ENCODE measurements at places on chromosomes 11 and 22.

GRCh38 chr11:70608568-70609470, 210.5 kb downstream of the CTTN start:
- no peak for DNase-seq

- no peak for DNase-seq
Observed at GRCh38 chr11:45411228-45411946, 125.2 kb upstream of the SYT13 start.

GRCh38 chr22:33983558-33983957, 63.3 kb upstream of the LARGE1 start:
- no peak for DNase-seq

- DNase-seq, result no peak
Observed at GRCh38 chr22:40694411-40694810, 15.1 kb downstream of the MCHR1 start.

DNA sequence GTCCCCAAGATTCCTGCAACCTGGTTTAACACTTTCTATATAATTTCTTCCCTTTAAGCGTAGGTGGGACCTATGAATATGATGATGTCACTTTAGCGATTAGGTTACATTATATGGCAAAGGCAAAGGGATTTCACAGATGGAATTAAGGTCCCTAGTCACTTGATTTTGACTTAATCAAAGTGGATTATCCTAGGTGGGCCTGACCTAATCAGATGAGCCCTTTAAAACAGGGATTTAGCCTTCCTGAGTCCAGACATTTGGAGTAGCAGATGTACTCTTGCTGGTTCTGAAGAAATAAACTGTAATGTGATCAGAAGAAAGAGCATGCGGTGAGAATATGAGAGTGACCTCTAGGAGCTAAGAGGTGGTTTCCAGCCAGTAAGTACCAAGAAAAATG, 67.8 kb upstream of the LIN7C start:
- no peak for DNase-seq

DNA sequence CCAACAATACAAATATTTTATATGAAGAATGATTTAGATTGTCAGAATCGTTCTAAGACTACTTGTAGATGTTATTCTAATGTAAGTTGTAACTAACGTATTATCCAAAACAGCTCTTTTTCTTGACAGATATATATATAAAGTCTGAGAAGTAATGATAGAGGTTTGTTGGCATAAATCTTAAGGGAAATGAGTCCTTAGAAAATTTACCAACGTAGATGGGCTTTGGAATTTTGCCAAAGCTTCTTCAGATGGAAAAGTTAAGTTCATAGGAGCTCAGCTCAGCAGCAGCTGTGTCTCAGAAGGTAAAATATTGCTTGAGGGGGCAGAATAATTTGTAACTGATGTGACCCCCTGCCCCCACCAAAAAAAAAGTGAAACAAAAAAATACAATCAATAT, 66.7 kb downstream of the BID start:
- DNase-seq, result no peak

DNA sequence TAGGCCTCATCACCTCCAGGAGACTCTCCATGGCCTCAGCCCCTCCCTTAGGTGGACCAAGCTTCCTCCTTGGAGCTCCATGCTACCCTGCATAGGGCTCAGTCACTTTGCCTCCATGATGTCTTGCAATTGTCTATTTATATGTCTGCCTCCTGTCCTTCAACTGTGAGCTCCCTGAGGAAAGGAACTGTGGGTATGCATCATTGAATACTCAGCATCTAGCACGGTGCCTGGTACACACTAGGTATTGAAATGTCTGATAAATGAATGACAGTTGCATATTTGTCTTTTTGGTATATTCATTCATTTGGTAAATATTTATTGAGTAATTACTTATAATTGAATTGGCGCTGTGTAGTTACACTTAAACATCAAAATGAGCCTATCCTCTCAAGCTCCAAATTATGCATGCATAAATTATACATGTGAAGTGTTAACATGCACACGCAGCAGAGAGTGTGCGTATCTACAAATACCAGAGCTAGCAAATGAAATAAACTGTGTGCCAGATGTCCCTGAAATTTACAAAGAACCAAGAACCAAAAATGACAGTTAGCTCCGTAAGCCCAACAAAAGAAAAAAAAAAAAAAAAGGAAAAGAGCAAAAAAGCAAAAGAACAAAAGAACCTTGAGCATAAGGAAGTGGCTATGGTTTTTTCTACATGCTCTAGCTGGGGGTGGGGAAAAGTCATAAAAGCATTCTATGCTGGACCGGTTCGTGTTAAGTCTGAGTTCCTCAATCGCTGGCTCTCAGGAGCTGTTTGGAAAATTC, 25.2 kb downstream of the GRAP2 start:
- DNase-seq, result no peak

DNA sequence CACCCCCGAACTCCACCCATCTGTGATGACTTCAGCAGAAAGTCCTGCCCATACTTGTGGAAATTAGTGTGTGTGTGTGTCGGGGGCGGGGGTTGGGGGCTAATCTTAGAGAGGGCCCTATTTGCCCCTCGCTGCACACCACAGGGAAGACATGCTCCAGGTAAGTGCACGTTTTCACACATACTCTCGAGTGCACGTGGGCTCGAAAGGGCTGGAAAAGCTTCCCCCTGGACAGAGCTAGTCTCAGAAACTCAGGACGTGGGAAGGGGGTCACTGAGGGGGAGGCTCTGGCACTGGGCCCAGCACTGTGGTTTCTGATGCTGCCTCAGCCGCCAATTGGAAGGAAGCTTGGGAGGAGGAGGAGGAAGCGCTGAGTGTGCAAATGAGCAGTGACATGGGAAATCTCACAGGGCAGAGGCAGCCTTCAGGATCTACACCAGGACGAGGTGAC, 40.7 kb upstream of the CD82 start:
- no peak for DNase-seq

DNA sequence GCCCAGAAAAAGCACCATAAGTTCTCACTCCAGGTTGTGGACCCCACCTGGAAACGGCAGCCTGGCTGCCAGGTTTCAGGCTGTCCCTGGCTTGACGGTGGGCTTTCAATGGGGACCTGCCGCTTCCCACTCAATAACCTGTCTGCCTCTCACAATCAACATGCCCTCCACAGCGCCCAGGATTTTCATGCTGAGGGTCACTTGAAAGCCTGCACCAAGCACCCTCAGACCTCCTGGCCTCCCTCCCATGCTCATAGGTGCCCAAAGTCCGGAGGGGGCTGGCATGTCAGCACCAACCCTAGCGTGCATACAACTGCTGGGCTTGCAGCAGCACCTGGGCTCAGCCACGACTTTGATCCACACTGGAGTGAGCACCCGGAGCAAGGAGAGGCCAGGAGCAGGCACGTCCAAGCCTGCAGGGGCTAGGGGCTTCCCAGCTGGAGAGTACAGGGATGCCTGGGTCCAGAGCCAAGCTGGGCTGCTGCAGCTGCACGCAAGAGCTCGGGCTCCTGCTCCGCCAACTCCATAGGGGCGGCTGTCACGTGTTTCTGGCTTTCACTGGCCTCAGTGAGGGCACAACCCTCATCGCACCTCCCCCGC, 1214.3 kb upstream of the RAG2 start:
- no peak for DNase-seq

DNA sequence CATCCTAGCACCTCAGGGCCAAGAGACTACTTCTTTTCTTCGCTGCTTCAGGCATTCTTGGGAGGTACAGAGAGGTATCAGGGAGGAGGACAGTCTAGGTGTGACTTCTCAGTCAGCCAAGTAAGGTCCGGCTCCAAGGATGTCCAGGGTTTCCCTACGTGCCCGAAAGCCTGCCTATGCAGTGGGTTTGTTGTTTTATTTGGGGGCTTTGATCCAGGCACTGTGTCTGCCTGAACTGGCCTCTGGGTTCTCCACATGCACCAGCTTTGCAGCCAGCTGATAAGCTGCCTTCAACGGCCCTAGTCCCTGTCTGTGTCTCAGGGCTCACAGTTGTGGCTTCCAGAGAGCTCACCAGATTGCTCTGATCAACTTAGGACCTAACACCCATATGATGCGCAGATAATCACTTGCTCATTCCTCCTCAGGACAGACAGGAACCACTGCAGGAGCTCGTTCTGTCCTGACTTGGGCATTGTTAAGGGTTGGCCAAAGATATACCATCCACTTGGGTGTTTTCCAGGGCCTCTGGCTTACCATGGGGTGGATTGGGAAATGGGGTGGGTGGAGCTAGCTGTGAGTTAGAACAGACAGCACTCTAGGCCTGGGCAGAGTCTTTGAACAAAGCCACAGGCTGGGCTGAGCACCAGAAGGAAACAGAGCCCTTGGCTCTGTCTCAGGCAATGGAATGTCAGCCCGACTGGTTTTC, 45.5 kb upstream of the CRYBB3 start:
- DNase-seq, result no peak

DNA sequence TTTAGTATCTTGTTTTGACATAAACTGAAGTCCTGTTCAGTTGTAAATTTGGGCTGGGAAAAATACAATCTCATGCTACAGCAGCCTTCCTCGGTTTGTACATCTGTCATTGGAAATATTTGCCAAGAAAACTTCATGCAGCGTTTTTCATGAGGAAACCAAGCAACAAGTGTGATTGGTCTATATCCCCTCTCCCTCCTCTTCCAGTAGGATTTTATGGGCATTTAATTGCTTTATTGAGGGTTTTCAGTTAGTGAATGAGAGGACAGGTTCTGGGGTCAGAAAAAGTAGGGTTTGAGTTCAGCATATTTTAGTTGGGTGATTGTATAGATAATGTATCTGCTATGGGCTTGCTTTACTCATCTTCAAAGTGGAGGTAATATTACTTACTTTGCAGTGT, 90.1 kb upstream of the RAG2 start:
- no peak for DNase-seq

- DNase-seq, result peak; percentile 12
Observed at GRCh38 chr11:9138612-9139579, 47.5 kb upstream of the SCUBE2 start.

All from CD4-positive, alpha-beta T cell treated with Interleukin-10 for 1 hour (primary cell).